ENCODE measurements at places on chromosomes 12 and 14. TPM values are rescaled to one million over a fixed set of nuclear protein-coding genes. Genes with fewer than 3 reads are reported as not detected.

- no peak for DNase-seq
Measured at GRCh38 chr14:57918791-57919190, 52.9 kb upstream of the SLC35F4 start.

GRCh38 chr14:89164168-89165073, 252.6 kb downstream of the FOXN3 start:
- no peak for DNase-seq

DNA sequence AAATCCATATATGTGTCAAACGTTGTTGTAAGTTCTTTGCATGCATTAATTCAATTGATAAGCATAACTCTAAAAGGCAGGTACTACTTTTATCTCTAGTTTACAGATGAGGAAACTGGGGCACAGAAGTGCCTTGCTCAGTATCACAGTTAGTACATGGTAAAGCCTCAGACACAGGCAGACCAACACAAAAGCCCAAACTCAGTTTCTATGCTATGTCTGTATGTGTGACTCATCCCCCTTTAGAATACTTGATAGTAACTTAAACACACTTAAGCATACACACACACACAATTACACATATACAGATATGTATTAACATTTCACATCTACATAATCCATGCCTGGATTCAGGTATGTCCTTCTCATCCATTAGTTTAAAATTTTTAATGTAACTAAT, 88.0 kb downstream of the EPS8 start:
- peak; percentile 27 for DNase-seq

KRT73 gene
- total RNA-seq: 0.20 TPM

AGAP2 gene
- total RNA-seq: 22.4 TPM

KRT83 gene
- total RNA-seq: not detected

GRCh38 chr12:119296535-119296934, 38.0 kb upstream of the CCDC60 start:
- DNase-seq: no peak

DNA sequence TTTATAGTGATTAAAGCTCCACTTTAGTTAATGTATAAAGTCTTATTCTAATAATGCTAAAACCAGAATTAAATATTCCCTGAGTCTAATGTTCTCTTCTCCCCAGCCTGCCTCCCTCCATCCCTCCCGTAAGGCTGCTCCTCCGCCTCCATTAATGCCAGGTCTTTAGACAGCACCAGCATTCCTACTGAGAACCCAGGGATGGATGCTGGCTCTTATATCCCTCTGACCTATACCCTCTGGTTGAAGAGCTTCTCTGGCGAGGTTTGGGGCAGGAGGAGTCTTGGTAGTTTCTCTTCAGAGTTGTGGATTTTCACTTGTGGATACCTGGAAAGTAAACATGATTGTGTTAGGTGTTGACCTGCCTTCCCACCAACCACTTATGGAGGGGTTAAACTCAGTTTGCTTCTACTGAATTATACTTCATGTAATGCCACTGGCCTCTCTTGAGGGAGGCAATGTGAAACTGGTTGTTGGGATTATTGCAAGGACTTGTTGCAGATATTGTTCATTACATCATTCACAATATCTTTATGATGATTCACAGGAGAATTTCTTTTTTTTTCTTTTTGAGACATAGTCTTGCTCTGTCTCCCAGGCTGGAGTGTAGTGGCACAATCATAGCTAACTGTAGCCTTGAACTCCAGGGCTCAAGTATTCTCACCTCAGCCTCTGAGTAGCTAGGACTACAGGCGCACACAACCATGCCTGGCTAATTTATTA, 11.1 kb upstream of the SMAGP start:
- no peak for DNase-seq

DNA sequence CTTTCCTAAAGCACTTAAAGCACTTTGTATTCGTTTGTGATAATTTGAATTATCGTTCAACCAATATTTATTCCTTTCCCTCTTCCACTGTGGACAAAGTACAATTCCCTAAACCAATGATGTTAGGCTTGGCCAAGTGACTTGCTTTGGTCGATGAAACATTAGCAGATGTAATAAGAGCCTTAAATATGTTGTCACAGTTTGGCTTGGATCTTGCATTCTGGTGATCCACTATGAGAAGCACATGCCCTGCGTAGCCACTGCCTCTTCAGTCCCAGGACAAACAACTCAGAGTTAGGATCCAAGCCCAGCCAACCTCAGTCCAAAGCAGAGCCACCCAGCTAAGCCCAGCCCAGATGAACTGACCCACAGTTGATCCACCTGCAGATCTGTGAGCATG, 8.4 kb upstream of the C12orf75 start:
- DNase-seq: no peak

DNA sequence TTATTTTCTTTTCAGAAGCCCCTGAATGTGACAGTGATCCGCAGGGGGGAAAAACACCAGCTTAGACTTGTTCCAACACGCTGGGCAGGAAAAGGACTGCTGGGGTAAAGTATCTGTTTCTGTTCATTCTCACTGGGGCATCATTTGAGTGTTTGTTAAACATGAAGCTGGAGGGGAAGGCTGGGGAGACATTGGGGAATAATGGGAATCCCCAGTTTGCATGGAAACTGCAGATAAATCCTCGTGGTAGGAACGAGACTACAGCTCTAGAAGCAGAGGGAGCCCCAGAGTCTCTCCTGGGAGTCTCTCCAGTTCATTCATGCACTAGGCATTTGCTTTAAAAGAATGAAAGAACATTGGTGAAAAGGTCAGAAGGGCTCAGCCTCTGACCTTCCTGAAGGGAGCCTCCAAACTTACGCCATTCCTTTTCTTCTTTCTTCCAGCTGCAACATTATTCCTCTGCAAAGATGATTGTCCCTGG, 2.5 kb upstream of the CFAP251 start:
- no peak for DNase-seq

MEG3 gene
- not detected for total RNA-seq

RBM19 gene
- 66.9 TPM for total RNA-seq

GRCh38 chr12:115870510-115870909, 407.0 kb downstream of the MED13L start:
- no peak for DNase-seq

CCDC175 gene
- total RNA-seq: not detected

CD163L1 gene
- not detected for total RNA-seq

TMEM132C gene
- total RNA-seq: not detected

DNA sequence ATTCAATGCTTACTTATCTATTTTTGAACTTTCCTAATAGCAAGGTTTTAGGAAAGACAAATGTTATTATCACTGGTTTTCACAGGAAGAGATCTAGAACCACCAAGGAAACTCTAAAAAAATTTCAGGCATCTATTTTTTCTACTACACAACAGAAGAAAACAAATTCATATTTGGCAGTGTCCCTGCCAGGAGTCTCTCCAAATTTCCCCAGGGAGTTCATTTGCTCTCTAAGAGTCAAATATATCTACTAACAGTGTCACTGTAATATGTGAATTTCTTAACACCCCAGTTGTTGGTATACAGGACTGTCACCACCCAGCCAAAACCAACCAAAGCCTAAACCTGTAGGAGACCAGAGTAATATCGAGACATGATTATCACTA, 83.4 kb downstream of the STXBP6 start:
- no peak for DNase-seq

OR9K2 gene
- not detected for total RNA-seq

DNA sequence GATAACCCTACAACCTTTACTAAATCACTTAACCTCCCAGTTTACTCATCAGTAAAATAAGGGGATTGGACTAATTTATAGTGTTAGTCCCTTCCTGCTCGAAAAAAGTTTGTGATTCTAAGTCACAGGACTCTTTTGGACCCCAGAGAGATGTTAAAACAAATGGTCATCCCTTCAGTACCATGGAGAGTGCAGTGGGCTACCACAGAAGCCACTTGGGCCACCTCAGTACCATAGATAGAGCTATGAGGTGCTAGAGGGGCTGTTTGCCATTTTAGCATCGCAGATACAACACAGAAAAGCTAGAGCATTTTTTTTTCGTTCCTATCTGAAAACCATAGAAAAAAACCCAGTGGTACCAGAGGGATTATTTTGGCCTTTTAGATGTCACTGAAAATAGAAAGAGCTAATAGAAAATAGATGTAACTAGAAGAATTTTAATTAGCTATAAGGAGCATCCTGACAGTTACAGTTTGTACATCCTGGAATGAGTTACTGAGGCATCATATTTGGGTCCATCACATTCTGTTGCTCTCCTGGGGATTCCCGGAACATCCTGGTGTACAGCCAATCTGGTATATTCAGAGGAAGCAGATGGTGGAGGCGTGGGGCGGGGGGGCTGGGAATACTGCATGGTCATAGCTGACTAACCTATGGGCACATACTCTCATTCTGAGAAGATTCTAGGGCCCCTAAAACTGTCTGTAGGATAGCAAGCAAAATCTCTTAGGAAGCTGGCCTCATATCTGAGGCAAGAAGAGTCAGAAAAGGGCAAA, 2.8 kb downstream of the ZNF219 start:
- DNase-seq: no peak

DNA sequence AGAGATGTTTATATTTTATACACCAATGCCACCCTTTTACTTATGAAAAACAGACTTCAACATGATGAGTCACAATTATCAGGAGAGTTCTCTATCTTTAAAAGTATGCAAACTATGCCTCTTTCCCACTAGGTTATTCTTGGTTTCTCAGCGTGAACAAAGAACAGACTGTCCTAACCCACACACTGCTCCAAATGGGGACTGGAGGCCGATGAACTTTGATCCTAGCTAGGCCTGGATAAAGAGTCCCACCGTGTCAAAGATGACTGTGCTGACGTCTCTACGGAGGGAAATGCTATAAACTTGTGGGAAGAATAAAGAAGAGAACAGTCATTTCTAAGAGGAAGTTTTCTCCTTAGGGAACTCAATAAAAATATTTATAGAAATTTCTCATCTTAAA, 160.1 kb downstream of the EPS8 start:
- no peak for DNase-seq

DNA sequence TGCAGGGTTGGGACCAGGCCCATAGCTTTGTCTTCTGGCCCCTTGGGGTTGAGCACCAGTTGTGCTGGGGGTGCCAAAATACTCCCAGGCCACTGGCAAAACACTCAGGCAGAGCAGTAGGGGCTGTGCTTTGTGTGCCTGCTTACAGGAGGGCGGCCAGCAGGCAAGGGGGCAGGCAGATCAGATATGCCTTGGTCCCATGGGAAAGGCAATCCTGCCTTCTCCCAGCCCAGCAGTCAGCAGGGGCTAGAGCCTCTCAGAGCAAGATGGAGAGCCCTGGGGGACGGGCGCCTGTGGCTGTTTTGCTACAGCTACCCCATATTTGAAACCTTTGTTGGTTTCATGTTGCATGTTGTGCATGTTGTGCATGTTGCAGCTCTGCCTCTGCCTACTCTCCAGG, 36.2 kb upstream of the TMX1 start:
- no peak for DNase-seq

OR6C6 gene
- total RNA-seq: not detected

- DNase-seq: peak; percentile 57
Measured at GRCh38 chr12:30753233-30753632, 1.5 kb downstream of the CAPRIN2 start.

- no peak for DNase-seq
Measured at GRCh38 chr12:132586929-132587328, 23.5 kb downstream of the LRCOL1 start.

GRCh38 chr14:72824051-72824450, 69.8 kb downstream of the DPF3 start:
- DNase-seq: no peak

CIT gene
- 48.4 TPM for total RNA-seq

GRCh38 chr12:72346363-72346944, 74.3 kb downstream of the TRHDE start:
- peak; percentile 62 for DNase-seq

PAH gene
- total RNA-seq: not detected

DNA sequence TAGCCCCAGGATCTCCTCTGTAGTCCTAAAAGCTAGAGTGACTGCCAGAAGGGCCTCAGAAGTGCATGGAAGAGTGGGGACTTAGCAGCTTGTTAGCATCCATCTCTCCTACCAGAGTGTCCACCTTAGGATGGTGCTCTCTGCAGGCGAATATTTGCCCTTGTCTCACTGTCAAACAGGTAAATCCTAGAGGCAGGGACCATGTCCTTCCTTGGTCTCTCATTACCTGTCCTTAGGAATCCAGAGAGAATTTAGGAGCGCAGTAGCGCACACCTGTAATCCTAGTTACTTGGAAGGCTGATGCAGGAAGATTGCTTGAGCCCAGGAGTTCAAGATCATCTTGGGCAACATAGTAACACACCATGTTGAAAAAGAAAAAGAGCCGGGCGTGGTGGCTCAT, 21.4 kb downstream of the AGAP2 start:
- no peak for DNase-seq

APAF1 gene
- total RNA-seq: 17.9 TPM

LRP1 gene
- 1.5 TPM for total RNA-seq
